ENCODE measurements at places on chromosomes 6 and 20. TPM values are rescaled to one million over a fixed set of nuclear protein-coding genes. Genes with fewer than 3 reads are reported as not detected.
A peak's percentile ranks its signal among the peaks of the same experiment; 100 is the strongest.

DNA sequence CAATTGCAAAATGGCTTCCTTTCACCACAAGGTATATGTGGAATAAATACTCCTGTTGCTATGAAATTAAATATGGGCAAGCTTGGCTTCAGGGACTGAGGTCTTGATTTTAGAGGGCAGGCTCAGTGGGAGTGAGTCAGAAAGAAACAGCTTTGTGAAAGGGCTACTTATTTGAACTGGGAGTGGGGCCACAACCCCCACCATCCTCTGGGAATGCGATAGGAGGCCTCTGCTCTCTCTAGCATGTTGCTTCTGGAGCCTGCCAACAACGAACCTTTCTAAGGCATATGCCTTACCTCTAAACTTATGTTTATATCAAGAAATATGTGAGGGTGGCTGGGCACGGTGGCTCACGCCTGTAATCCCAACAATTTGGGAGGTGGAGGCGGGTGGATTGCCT, 149.7 kb downstream of the LRRC1 start:
- no peaks in the 10 kb centered on the region for H3K36me3 ChIP-seq
- DNase-seq = no peak
- H3K4me3 ChIP-seq = no peak overlapping the region
- H3K4me1 ChIP-seq = peaks cover 13% of the 10 kb centered on the region
- peak overlapping the region; percentile 66 for H3K27ac ChIP-seq

- H3K4me1 ChIP-seq = no peaks in the 10 kb centered on the region
- no peak overlapping the region for H3K4me3 ChIP-seq
- H3K27me3 ChIP-seq = no peaks in the 10 kb centered on the region
- no peaks in the 10 kb centered on the region for H3K36me3 ChIP-seq
Measured at GRCh38 chr6:132998418-132998817, 184.0 kb downstream of the RPS12 start.

RAET1L gene
- not detected for total RNA-seq

- no peak for DNase-seq
- H3K27ac ChIP-seq = peak overlapping the region; percentile 76
Measured at GRCh38 chr6:36852481-36853147, 13.4 kb upstream of the CPNE5 start.

GRCh38 chr6:147750413-147750812, 241.9 kb downstream of the SAMD5 start:
- no peaks in the 10 kb centered on the region for H3K36me3 ChIP-seq
- no peaks in the 10 kb centered on the region for H3K4me1 ChIP-seq
- H3K27ac ChIP-seq = no peak overlapping the region
- H3K4me3 ChIP-seq = no peak overlapping the region

- H3K4me3 ChIP-seq = no peak overlapping the region
- H3K36me3 ChIP-seq = no peaks in the 10 kb centered on the region
- no peak overlapping the region for H3K27ac ChIP-seq
- DNase-seq = no peak
Measured at GRCh38 chr6:6968731-6969552, 138.8 kb upstream of the RREB1 start.

GRCh38 chr6:137824896-137825295, 42.2 kb upstream of the TNFAIP3 start:
- H3K4me3 ChIP-seq = no peak overlapping the region
- H3K4me1 ChIP-seq = no peaks in the 10 kb centered on the region
- no peaks in the 10 kb centered on the region for H3K27me3 ChIP-seq
- H3K36me3 ChIP-seq = no peaks in the 10 kb centered on the region

GRCh38 chr6:96836631-96837080, 621 bp downstream of the GPR63 start:
- H3K36me3 ChIP-seq = no peaks in the 10 kb centered on the region
- no peak for DNase-seq
- no peaks in the 10 kb centered on the region for H3K27me3 ChIP-seq
- H3K27ac ChIP-seq = no peak overlapping the region

- H3K27ac ChIP-seq = no peak overlapping the region
- no peaks in the 10 kb centered on the region for H3K27me3 ChIP-seq
- peak overlapping the region; percentile 43 for H3K4me3 ChIP-seq
- H3K36me3 ChIP-seq = no peaks in the 10 kb centered on the region
- H3K4me1 ChIP-seq = peaks cover 24% of the 10 kb centered on the region
Measured at GRCh38 chr6:119148825-119149525, 70.5 kb upstream of the FAM184A start.

SRSF12 gene
- total RNA-seq = 1.3 TPM

- H3K4me3 ChIP-seq = no peak overlapping the region
- H3K27me3 ChIP-seq = no peaks in the 10 kb centered on the region
- H3K4me1 ChIP-seq = no peaks in the 10 kb centered on the region
- H3K27ac ChIP-seq = no peak overlapping the region
- no peaks in the 10 kb centered on the region for H3K36me3 ChIP-seq
Measured at GRCh38 chr6:170420791-170421776, 114.5 kb downstream of the FAM120B start.

GRCh38 chr6:33816911-33817310, 13.1 kb upstream of the MLN start:
- no peak for DNase-seq
- H3K4me3 ChIP-seq = no peak overlapping the region
- no peak overlapping the region for H3K27ac ChIP-seq
- no peaks in the 10 kb centered on the region for H3K4me1 ChIP-seq
- H3K36me3 ChIP-seq = no peaks in the 10 kb centered on the region
- no peaks in the 10 kb centered on the region for H3K27me3 ChIP-seq

DNA sequence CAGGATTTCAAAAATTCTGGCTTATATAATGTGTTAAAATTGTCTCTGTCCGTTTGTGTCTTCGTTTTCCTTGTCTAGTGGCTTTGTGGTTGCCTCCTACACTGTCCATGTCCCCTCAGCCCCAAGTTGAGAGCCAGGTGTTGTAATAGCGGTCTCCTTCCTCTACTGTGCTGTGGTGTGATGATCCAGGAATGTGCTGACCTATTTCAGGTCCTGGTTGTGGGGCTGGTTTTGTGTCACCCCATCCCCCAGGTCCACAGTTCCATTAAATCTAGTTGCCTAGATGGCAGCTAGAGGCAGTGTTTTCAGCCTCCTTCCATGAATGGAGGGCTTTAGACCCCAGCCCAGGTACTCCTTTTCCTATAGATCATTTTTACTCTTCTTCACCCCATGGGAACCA, 128.7 kb downstream of the DNAH8 start:
- DNase-seq = no peak
- H3K36me3 ChIP-seq = no peaks in the 10 kb centered on the region
- no peak overlapping the region for H3K4me3 ChIP-seq
- H3K27ac ChIP-seq = no peak overlapping the region
- H3K27me3 ChIP-seq = no peaks in the 10 kb centered on the region

CRISP2 gene
- not detected for total RNA-seq

DNA sequence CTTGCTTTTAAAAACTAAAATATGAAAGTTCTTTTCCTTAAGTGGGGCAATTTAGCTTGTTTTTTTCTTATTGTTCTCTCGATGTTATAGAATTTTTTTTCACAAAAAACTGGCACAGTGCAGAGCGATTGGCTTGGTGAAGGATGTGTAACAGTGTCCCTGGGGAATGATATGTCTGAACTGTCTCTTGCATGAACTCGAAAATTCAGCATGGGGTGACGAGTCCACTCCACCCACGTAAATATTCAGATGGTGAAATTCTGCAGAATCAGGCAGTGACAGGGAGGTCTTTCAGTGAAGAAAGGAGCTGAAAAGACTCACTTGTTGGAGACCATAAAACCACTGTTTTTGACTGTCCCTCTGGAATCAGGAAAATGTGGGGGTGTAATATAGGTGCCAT, 505.3 kb downstream of the MMUT start:
- H3K27ac ChIP-seq = no peak overlapping the region
- H3K27me3 ChIP-seq = no peaks in the 10 kb centered on the region
- H3K4me3 ChIP-seq = no peak overlapping the region
- no peaks in the 10 kb centered on the region for H3K4me1 ChIP-seq
- no peaks in the 10 kb centered on the region for H3K36me3 ChIP-seq
- no peak for DNase-seq

GRCh38 chr6:2630359-2630758, 120.4 kb downstream of the MYLK4 start:
- no peaks in the 10 kb centered on the region for H3K27me3 ChIP-seq
- peaks cover 40% of the 10 kb centered on the region for H3K4me1 ChIP-seq
- H3K36me3 ChIP-seq = no peaks in the 10 kb centered on the region
- H3K4me3 ChIP-seq = no peak overlapping the region

NKAIN4 gene
- total RNA-seq = not detected

ARG1 gene
- total RNA-seq = 1.1 TPM

DNA sequence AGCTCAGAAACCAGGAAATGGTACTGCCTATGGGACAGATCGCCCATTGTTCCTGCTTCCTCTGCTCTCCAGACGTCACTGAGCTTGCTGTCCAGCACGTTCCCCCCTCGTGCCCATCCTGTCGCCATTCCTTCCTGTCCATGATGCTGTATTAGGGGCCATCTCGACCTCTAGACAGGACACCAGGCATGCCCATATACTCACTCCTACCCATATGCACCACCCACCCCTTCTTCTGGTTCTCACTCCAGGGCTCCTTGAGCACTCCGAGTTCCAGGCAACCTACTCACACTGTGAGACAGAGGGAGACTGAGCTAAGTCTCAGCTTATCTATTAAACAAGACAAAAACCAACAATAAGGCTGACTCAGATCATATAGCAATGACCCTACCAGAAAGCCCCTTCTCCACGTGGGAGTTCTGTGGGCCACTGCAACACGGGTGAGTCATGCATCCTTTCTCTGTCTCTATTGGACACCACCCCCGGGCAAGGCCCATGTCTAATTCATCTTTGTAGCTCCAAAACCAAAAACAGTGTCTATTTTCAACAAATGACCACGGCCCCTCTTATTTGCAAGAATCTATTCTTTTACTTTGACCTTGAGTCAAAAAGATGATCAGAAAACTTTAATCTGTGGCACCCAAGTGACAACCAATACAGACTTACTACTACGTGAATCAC, 65.7 kb downstream of the PSMG4 start:
- no peak overlapping the region for H3K4me3 ChIP-seq
- H3K27ac ChIP-seq = no peak overlapping the region
- no peak for DNase-seq
- no peaks in the 10 kb centered on the region for H3K4me1 ChIP-seq
- H3K36me3 ChIP-seq = no peaks in the 10 kb centered on the region
- H3K27me3 ChIP-seq = no peaks in the 10 kb centered on the region

DNA sequence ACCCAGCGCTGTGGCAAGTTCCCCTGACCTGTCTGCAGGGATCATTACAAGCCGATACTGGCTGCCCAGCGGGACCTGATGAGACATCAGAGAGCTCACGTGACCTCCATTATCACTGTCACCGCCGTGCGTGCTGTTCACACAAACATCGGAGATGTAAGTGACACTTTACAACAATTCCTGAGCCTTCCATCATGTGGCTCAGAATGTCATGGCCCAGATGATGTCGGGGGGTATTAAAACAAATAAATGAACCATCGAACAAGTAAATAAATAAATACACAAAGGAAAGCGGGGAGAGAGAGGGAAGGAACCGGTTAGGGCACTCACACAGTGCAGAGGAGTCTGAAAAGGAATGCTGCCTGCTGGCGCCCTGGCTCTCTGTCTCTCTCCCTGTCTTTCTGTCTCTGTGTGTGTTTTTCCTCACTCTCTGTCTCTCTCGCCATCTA, 195.1 kb downstream of the BMP7 start:
- H3K27me3 ChIP-seq = no peaks in the 10 kb centered on the region
- no peak overlapping the region for H3K27ac ChIP-seq
- H3K36me3 ChIP-seq = no peaks in the 10 kb centered on the region
- no peak for DNase-seq

GRCh38 chr6:74658391-74658790, 547.5 kb downstream of the COL12A1 start:
- no peak for DNase-seq
- H3K4me3 ChIP-seq = no peak overlapping the region
- no peaks in the 10 kb centered on the region for H3K27me3 ChIP-seq
- no peaks in the 10 kb centered on the region for H3K4me1 ChIP-seq
- H3K36me3 ChIP-seq = no peaks in the 10 kb centered on the region

STMND1 gene
- total RNA-seq = not detected

SLC4A11 gene
- 0.27 TPM for total RNA-seq

DNA sequence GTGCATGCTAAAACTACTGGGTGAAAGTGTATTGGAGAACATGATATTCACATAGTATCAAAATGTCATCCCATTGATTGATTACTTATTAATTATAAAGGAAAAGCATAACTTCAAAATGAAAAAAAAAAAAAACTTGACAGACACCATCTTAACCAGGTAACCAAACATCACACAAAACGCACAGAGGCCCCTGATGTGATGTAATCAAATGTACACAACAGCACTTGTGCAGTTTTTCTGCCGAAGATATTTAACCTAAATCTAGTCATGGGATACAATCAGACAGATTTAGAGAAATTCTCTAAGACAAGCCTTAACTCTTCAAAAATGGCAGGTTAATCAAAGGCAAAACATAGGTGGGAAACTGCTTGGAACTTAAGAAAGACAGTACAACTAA, 102.0 kb upstream of the TENT5A start:
- DNase-seq = no peak
- H3K4me3 ChIP-seq = no peak overlapping the region
- peaks cover 26% of the 10 kb centered on the region for H3K4me1 ChIP-seq
- no peak overlapping the region for H3K27ac ChIP-seq
- no peaks in the 10 kb centered on the region for H3K36me3 ChIP-seq
- H3K27me3 ChIP-seq = no peaks in the 10 kb centered on the region

DNA sequence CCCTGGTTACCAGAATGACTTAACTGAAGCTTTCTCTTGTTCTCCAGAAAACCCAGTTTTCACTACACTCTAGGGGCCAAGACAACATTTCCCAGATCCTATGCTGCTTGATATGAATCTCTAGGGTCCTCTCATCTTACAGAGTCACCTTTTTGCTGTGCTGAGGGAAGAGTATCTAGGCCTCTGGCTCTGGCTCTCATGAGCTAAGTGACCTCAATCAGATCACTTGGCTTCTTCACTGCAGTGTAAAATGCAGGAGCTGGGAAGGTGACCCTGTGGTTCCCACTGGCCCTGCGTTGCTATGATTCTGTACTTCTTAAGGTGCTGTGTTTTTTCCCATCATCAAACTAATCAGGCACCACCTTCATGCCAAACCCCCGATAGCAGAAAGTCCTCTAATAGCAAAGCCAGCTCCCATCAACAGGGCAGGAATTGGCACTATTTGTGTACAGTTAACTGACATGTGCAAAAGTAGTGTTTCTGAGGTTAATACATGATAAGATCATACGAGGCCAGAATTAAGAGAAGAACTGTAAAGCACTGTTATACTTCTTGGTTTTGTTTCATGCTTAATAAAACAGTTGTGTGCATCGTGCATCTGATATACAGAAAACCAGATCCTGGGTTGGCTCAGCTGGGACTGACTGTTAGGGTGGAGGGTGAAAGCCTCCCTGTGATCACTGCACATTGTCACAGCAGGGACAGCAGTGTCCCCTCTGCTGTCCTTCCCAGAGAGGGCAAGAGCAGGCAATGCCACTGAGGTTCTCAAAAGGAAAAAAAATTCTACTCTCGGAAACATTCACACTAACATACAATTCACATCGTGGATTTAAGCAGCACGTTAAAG, 46.7 kb downstream of the CNKSR3 start:
- H3K36me3 ChIP-seq = no peaks in the 10 kb centered on the region
- DNase-seq = no peak
- peak overlapping the region; percentile 8 for H3K27ac ChIP-seq
- no peak overlapping the region for H3K4me3 ChIP-seq

MYB gene
- not detected for total RNA-seq

GRCh38 chr6:14791526-14791925, 454.3 kb upstream of the JARID2 start:
- H3K4me3 ChIP-seq = no peak overlapping the region
- H3K27ac ChIP-seq = no peak overlapping the region
- no peaks in the 10 kb centered on the region for H3K4me1 ChIP-seq
- DNase-seq = no peak
- no peaks in the 10 kb centered on the region for H3K36me3 ChIP-seq
- H3K27me3 ChIP-seq = no peaks in the 10 kb centered on the region

TMEM14A gene
- total RNA-seq = 27.1 TPM
